ENCODE measurements at places on chromosomes 2 and 18. TPM values are rescaled to one million over a fixed set of nuclear protein-coding genes. Genes with fewer than 3 reads are reported as not detected.

DNA sequence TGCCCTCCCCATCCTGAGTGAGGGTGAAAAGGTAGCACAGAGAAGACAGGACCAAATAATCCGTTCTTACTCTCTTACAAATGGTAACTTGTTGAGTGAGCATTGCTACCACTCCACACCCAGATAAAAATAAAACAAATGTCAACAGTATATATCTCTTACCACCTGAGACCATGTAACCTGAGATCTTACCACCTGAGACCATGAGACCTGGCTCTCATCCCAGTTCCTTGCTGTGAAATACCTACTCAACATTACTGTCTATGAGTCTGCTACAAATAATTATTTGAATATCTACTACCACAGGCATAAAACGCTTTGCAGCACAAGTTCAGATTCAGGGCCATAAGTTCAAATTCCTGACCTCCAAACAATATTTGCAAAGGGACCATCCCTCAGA lies 234.7 kb downstream of the C1D start:
- no peak for DNase-seq

DNA sequence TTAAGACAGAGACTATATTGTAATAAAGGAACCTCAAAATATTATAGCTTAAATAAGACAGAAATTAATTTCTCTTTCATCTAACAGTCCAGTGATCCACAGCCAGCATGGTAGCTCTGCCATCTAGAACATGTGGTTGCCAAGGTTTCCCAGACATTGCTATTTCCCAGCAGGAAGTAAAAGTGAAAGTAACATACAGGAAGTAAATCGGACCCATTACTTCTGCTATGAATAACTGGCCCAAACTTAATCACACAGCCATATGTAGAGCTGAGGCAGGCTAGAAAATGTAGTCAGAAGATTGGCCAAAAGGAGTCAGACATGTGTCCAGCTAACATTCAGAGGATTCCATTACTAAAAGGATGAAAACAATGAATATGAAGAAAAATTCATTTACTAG lies 71.0 kb downstream of the NOL4 start:
- DNase-seq: peak; percentile 27

GRCh38 chr2:203782262-203782976 lies 76.0 kb downstream of the CD28 start:
- DNase-seq: peak; percentile 46

- DNase-seq: no peak
These were observed 166.6 kb upstream of the HNMT start for GRCh38 chr2:137797641-137798040.

SGPP2 gene
- 39.5 TPM for polyA plus RNA-seq
